ENCODE measurements at places on chromosomes 1 and 21.

DNA sequence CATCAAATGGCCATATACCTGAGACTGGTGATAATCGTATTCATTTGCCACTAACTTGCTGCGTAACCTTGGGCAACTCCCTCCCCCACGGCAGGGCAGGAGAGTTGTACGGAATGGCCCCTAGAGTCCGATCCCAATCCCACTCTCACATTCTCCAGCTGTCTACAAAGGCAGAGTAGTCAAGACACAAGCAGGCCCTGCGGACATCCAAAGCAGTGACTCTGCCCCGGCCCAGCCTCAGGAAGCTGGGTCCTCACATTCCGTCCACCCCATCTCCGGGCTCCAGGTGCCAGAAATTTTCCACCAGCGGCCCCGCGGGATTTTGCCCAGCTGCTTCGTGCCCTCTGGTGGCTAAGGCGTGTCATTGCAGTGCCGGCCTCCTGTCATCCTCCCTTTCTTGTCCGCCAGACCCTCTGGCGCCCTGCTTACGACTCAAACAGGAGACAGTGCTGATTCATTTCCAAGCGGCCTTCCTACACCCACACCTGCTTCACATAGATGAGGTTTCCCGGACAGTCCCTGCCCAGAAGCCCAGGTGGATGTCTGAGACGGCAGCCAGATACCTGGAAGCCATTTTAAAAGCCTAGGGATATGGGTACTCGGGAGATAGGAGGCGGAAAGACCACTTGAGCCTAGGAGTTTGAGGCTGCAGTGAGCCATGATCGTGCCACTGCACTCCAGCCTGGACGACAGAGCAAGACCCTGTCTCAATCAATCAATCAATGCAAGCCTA is 2.9 kb upstream of the S100A2 start:
- peak; percentile 93 for DNase-seq

GRCh38 chr1:193537266-193538002 is 351.0 kb upstream of the B3GALT2 start:
- no peak for DNase-seq

DNA sequence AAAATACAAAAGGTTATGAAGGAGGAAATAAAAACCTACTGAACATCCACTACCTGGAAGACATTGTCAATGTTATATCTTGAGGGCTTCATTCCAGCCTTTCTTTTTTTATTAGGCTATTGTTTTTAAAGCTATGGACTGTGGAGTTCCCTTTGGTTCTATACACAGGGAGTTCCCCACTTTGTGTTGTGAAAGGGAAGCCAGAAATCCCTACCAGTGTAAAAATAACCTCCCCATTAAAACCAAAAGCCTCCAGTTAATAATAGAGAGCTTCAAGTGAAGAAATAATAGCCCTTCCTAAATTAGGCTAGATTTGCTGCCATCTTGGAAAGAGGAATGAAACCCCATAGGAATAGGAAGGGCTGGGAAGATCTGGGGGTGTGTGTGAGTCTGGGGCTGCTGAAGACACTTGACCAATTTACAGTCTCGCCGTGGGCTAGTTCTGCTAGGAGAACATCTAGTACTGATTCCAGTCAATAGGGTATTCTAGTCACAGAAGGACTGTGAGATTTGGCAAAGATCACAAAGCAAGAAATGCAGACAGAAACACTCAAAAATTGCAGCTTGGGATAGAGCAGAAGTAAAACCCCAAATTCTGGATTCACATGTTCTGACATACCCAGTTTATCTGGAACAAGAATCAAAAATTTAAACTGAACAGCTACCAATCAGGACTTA is 32.4 kb upstream of the PTGFRN start:
- no peak for DNase-seq

DNA sequence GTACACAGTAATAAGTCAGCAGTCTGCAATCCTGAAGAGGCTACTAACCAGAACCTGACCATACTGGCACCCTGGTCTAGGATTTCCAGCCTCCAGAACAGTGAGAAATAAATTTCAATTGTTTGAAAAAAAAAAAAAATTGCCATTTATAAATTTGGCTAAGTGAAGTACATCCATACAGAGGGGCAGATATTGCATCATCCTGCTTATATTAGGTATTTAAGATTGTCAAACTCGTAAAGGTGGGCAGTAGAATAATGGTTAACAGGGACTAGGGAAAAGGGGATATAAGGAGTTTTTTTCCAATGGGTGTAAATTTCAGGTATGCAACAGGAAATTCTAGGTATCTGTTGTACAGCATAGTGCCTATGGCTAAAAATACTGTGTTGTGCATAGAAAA is 1250.9 kb downstream of the BRINP3 start:
- DNase-seq: no peak

GRCh38 chr1:119714583-119714982 is 2.8 kb downstream of the PHGDH start:
- no peak for DNase-seq

- no peak for DNase-seq
Measured at GRCh38 chr21:25371841-25372425, 235.3 kb downstream of the MRPL39 start.

- DNase-seq: no peak
Measured at GRCh38 chr1:76176000-76176399, 101.5 kb downstream of the ST6GALNAC3 start.

DNA sequence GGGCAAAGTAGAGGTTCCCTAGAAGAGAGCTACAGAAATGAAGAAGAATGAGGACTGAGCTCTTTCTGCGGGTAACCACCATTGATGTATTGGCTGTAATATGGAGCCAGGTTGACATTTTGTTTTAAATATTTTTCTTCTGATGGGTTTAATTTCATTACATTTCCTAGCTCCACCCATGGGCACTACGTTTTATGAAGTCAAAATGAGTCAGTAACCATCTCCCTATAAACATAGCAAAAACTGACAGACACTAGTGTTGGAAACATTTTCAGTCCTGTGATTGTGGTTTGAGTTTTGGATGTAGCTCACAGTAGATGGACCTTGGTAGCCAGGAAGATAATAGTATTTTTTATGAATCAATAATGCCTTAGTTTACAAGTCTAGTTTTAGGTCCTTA is 470.4 kb upstream of the B3GALT2 start:
- no peak for DNase-seq

GRCh38 chr1:55064071-55064581 is 24.8 kb downstream of the PCSK9 start:
- DNase-seq: peak; percentile 47

DNA sequence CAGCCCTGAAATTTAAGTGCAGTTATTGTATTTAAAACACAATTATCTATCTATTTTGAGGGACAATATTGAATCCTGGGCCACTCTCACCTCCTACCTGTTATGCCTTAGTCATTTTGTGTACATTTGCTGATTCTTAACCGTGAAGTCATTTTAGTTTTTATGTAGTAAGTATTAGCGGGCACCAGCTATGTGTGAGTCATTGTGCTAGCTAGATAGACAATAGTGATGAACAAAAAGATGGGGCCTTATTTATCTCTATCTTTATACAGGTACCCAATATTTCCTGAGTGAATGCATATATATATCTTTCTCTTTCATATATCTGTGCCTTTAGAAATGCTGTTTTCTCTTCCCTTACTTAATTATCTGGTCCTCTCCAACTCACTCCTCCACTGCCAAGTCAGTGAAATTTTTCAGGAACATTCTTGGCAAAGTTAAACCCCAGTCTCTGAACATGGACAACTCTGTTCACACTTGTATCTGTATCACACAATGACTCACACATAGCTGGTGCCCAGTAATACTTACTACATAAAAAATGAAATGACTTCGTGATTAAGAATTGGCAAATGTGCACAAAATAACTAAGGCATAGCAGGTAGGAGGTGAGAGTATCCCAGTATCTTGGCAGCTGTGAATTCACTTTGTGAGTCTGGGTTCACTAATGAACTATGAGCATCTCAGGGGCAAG is 166.0 kb upstream of the C8B start:
- no peak for DNase-seq

DNA sequence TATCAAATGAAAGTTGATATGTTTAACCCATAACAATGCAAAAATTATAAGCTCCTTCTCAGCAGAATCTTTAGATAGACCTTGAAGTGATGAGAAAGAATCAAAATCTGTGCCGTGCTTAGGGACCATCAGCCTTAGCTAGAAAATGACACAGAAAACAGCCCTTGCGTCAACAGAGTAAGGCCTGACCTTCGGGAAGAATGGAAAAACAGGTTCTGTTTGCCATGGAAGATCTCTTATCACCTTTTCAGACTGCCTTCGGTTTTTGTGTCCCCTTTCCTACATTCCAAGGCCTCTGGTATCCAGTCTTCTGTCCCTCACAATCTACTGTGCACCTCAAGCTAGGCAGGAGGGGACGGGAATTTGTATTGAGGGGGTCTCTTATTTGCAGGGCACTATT is 37.6 kb upstream of the DPT start:
- DNase-seq: no peak

- DNase-seq: no peak
Measured at GRCh38 chr1:82567348-82567747, 766.6 kb downstream of the ADGRL2 start.

GRCh38 chr1:224507771-224508523 is 73.3 kb upstream of the WDR26 start:
- DNase-seq: no peak
